Non-pigmented ciliary epithelial cell (primary cell): ENCODE measurements at places on chromosomes 4 and X.

DNA sequence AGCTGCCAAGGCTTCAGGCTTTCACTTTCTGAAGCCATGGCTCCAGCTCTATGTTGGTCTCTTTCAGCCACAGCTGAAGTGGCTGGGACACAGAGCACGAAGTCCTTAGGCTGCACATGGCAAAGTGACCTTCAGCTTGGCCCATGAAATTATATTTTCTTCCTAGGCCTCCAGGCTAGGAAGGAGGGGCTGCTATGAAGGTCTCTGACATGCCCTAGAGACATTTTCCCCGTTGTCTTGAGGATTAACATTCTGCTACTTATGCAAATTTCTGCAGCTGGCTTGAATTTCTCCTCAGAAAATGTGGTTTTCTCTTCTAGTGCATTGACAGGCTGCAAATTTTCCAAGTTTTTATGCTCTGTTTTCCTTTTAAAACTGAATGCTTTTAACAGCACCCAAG is 99.8 kb upstream of the KCNIP4 start:
- no peak for DNase-seq

DNA sequence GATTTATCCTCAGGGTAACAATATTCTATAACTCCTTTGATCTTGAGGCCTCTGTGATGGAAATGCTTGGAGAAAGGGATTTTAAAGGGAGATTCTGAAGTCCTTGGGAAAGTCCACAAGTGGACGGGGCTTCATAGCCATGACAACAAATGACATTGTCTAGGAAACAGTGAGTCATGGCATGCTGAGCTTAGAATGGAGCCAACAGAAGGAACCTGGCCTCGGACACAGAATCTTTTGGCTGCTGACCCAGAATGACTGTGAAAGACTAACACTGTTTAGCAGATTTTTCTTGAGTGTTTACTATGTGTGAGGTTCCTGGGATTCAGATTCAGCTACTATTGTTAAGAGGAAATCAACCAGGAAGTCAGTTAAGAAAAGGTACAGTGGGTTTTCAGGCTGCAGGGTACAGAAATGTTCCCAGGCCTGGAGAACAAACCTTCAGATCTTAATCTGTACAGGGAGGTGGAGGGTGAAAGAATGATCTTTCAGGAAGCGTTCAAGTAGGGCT is 18.1 kb upstream of the CXCL2 start:
- peak; percentile 77 for DNase-seq

GRCh38 chr4:3287972-3288570 is 4.8 kb upstream of the RGS12 start:
- DNase-seq: no peak

GRCh38 chr4:140711910-140712309 is 44.3 kb downstream of the TBC1D9 start:
- no peak for DNase-seq

DNA sequence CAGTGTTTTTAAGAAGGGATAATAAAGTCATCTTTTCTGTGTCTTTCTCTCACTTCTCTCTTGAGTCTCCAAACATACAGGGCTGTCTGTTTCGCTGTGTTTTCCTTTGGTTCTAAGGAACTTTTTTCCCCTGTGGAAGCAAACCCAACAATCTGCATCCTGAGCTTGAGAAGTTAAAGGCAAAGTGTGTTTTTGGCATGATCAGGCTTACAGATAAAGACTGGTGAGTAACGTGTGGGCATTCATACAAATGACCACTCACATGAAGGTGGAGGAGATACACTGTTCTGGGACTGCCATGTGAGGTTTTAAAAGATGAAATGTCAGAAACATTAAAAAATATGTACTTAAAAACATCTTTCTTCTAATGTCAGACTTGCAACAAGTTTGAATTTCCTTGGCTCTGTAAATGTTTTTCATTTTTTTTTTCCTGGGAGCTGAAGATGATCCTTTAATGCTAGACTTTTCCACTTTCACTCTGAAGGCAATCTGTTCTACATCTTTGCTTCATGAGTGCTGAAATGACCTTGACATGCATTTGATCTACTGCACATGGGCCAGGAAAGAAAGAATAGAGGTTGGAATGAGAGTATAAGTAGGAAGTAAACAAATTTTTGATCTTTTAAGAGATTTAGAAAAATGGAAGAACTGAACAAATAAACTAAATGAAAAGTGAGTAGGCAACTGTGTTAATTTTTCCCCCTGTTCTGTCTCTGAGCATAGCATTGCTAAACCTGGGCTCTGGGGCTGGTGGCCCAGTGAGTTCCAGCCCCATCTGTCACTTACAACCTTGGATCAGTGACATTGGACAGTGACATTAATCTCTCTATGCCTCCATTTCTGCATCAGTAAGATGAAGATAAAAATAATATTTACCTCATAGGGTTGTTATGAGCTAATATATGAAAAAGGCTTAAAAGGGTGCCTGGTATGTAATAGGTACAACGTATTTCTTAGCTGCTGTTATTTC is 151.1 kb upstream of the TBC1D9 start:
- DNase-seq: no peak

- DNase-seq: no peak
Measured at GRCh38 chr4:113050371-113050755, 910 bp downstream of the ANK2 start.

DNA sequence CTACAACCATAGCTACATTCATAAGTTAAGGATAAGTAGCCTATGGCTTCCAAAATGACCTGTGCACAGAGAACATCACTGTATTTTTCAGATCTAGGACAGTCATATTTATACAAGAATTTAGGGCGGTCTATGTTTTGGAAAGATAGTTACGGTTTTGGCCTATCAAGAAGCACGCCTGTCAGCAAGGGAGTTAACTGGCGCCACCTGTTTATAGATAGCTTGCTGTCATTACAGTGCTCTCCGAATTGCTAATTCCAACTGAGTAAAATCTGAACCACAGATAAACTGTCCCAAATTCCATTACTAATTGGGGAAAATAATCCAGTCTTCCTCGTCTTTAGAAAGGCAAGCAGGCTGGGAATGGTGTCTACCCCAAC is 646 bp downstream of the ABCB7 start:
- no peak for DNase-seq

- DNase-seq: no peak
Measured at GRCh38 chr4:87251106-87251505, 30.7 kb upstream of the KLHL8 start.

GRCh38 chr4:89889289-89889688 is 5.4 kb upstream of the MMRN1 start:
- DNase-seq: no peak

DNA sequence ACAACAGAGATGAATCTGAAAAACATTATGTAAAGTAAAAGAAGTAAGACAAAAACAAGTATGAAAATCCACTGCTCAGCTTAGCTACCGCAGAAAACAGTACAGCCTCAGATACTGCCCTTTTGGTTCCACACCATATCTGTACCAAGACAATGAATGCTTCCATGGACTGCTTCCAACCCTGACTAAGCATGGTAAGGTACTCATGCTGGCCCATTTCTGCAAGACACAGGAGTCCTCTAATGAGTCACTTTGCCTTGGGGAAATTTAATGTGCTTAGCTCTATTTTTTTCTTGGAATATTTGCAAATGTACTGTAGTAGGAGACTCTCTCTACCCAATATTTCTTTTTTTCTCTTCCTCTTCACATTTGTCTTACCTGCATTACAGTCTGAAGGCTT is 931.7 kb upstream of the HS3ST1 start:
- no peak for DNase-seq

DNA sequence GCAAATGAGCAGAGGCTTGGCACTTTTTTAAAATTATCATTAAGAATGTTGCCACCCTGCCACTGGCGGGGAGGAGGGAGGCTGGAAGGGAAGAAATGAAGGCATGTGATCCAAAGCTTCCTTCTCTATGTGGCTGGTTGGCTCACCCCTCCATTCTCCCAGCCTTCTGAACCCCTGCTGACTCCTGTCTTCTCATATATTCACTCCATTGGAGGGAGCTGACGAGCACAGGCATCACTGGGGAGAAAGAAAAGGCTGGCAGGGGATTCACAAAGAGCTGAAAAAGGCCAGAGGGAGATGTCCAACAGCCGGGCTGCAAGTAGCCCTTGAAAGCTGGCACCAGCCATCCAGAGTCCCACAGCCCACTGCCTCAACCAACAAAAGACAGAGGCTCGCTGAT is 495.6 kb downstream of the BCOR start:
- no peak for DNase-seq

GRCh38 chr4:94561249-94562024 is 109.7 kb downstream of the PDLIM5 start:
- peak; percentile 83 for DNase-seq

GRCh38 chrX:72176981-72177380 is 4.6 kb upstream of the PIN4 start:
- no peak for DNase-seq

DNA sequence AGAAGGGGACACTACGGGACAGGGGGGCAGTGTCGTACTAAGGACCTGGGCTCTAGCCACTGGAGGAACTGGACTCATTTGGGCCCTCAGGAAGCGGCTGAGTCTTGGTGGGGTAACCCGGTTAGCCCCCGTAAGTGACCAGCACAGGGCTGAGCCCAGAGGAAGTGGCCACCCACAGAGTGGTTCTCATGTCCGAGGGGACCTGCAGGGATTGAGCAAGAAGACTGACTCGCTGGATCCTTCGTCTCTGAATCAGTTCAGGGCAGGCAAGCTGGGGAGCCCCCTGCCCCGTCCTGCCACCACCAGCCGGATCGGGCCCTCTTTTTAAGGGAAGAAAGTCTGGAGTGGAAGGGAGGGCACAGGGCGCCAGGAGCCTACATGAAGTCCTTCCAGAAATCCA is 719 bp upstream of the BGN start:
- DNase-seq: no peak

DNA sequence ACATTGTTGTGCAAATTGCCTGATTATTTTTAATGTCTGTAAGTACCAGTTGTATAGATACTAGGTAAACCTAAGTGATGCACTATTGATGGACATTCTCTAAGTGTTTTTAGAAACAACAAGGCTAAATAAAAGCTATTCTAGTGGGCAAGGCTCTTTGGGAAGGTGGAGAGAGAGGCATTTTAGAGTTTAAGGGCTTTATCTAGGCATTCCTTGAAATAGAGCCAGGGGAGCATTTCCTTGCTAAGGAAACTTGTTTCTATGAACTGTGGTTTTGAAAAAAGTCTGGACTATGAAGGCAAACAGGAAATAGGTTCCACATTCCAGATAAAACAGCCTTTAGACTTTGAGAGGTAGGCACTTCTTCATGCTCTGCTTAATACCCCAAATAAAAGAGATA is 23.8 kb downstream of the BMX start:
- peak; percentile 10 for DNase-seq

- no peak for DNase-seq
Measured at GRCh38 chr4:163493643-163494359, 689 bp upstream of the TMA16 start.

GRCh38 chr4:52685316-52685715 is 26.2 kb upstream of the USP46 start:
- no peak for DNase-seq

DNA sequence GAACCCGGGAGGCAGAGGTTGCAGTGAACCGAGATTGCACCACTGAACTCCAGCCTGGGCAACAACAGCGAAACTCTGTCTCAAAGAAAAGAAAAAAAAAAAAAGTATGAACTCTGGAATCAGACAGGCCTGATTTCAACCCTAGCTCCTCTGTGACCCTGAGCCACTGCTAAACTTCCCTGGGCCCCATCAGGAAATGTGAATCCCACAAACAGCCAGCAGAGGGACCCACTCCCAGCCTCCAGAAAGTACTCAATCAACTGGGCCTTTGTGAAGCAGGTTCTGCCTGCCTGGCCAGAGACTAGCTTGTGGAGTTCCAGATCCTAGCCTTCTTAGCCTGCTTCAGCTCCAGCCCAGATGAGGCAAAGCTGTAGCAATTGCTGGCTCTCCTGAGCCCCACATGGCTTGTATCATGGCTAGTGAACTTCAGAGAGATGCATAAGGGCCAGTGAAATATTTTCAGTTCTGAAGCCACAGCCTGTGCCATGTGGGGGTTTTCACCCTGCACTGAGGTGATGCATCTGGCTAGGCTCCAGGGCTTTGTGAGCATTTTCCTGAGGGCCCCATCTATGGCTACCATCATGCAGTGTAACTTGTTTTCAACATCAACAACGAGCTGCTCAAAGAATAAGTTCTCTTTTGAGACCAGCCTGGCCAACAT is 7.2 kb upstream of the IDS start:
- DNase-seq: no peak

DNA sequence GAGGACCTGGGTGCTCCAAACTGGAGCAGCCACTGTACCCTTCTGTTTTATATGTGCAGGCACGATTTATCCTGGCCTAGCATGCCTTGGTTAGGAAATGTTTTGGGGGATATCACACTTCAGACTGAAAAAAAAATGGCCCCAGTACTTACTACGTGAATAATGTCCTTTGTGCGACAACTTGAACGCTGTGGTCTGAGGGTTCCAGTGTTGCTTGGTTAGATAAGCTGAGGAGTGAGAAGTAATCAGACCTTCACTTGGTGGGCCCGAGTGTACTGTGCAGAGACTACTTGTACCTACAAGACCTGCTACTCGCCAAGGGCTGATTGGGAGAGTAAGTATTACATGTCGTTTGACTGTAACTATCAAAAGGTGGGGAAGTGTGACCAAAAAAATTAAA is 678 bp downstream of the DNAAF6 start:
- DNase-seq: no peak

GRCh38 chr4:42501624-42502401 is 104.5 kb downstream of the SHISA3 start:
- DNase-seq: no peak

DNA sequence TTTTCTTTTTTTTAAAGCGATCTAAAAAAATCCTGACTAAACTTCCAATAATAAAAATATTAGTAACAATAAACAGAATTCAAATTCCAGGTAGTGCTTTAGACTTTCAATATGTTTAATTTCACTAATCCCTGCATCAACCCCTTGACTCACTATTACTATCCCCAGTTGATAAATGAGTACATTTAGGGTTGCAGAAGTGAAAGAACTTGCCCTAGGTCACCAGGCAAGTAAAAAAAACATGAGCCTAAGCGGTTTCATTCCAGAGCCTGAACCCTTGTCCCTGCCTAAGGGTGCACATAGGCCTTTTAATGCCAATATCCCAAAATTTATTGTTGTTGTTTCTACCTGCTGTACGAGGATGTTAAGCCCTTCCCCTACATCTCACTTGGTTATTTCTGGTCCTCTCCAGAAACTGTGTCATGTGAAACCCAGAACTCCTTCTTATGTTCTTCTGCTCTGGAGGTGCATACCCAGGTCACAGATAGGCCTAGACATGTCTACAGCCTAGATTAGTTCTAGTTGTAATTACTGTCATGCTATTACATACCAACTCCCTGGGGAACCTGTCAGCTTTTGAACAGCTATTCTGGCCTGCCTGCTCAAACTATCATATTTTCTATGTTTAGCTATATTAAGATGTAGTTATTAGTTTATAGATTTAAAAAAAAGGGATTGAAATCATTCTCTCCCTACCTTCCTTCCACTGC is 244.5 kb upstream of the PITX2 start:
- DNase-seq: no peak

DNA sequence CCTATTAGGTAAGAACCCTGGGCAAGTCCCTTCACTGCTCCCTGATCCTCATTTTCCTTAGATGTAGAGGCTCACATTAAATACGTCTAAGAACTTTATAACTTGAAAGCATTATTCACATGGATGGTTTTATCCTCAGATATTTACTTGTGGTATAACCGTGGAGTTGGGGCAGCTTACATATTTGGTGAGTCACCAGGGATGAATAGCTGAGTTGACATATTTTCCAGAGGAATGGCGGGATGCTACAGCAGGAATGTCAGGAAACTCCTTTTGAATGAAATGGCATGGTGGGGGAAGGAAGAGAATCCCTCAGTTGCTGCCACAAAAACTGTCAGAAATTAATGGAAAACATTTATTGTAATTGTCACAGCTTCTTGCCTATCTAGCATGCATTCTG is 165.3 kb upstream of the RPS6KA3 start:
- peak; percentile 38 for DNase-seq

- no peak for DNase-seq
Measured at GRCh38 chr4:152563209-152563608, 27.3 kb upstream of the FBXW7 start.
